ENCODE measurements at places on chromosomes 6 and 20. TPM values are rescaled to one million over a fixed set of nuclear protein-coding genes. Genes with fewer than 3 reads are reported as not detected.

TBX18 gene
- 41.4 TPM for total RNA-seq

PRKN gene
- total RNA-seq, result 2.1 TPM

RAB5IF gene
- 108 TPM for total RNA-seq

COX4I2 gene
- total RNA-seq, result not detected

RGS17 gene
- 4.8 TPM for total RNA-seq

C6orf132 gene
- not detected for total RNA-seq

NEURL2 gene
- 2.0 TPM for total RNA-seq

PPDPF gene
- 41.0 TPM for total RNA-seq

HLA-DRB1 gene
- 0.93 TPM for total RNA-seq

PRICKLE4 gene
- 3.3 TPM for total RNA-seq

CRISP1 gene
- not detected for total RNA-seq

ZNF165 gene
- 0.27 TPM for total RNA-seq

PTCHD4 gene
- 3.2 TPM for total RNA-seq

HDAC2 gene
- total RNA-seq, result 174 TPM

SCRT2 gene
- total RNA-seq, result not detected

ZNF451 gene
- 85.2 TPM for total RNA-seq

RNF182 gene
- total RNA-seq, result 0.40 TPM

CPXM1 gene
- 0.14 TPM for total RNA-seq

AVP gene
- total RNA-seq, result not detected

SPACA1 gene
- total RNA-seq, result not detected

PIM1 gene
- total RNA-seq, result 4.5 TPM

CDKN1A gene
- 194 TPM for total RNA-seq

C20orf202 gene
- not detected for total RNA-seq

RCAN2 gene
- total RNA-seq, result 0.13 TPM

BANF2 gene
- not detected for total RNA-seq

TBPL1 gene
- total RNA-seq, result 34.7 TPM

SNAI1 gene
- 3.7 TPM for total RNA-seq

MEI4 gene
- total RNA-seq, result not detected
